ENCODE measurements at places on chromosomes 2 and 18. TPM values are rescaled to one million over a fixed set of nuclear protein-coding genes. Genes with fewer than 3 reads are reported as not detected.

GRCh38 chr2:191618046-191618780 is 59.7 kb upstream of the NABP1 start:
- H3K27me3 ChIP-seq = no peaks in the 10 kb centered on the region
- peaks cover 17% of the 10 kb centered on the region for H3K4me1 ChIP-seq
- no peak overlapping the region for H3K4me3 ChIP-seq
- H3K36me3 ChIP-seq = no peaks in the 10 kb centered on the region

Gene LIMS4
- 0.24 TPM for polyA plus RNA-seq

GRCh38 chr18:78563110-78563509 is 416.5 kb upstream of the SALL3 start:
- H3K4me3 ChIP-seq = no peak overlapping the region
- DNase-seq = no peak

DNA sequence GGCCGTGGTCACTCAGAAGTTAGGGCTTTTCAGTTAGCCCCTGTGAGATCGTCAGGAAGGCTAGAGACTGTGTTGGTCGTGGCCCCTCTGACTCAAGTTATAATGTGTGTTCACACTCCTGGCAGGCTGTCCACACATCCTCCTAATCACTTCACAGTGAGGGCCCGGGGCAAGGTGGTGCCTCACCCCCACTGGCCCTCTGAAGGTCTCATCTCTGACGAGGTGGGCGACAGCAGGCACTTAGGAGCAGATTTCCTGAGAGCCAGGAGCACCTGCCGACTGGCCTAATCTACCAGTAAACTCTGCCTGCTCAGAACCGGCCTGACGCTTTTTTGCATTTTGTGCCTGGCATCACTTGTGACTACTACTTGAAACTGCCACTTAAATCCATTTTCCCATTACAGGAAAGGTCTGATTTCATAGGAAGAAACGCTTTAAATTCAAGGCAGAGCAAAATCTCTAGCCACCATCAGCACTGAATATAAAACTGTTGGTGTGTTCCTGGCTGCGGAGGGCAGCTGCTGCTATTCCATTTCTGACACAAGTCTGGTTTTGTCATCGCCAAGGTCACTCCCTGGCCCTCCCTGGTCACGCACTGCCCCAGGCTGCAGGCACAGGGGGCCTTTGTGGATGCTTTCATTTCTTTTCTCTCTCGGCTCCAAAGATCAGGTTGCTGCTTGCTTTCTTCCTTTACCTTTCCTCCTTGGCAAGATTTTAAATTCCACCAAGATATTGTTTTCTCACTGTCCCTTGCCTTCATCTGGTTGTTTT is 48.0 kb downstream of the RAB12 start:
- peaks cover 13% of the 10 kb centered on the region for H3K4me1 ChIP-seq
- H3K36me3 ChIP-seq = no peaks in the 10 kb centered on the region
- no peak for DNase-seq
- no peaks in the 10 kb centered on the region for H3K27me3 ChIP-seq
- no peak overlapping the region for H3K4me3 ChIP-seq
